ENCODE measurements at places on chromosomes 2 and 18.

GRCh38 chr18:37258131-37258530 lies 307.5 kb downstream of the CELF4 start:
- no peak for DNase-seq

- no peak for DNase-seq
These were observed at the start of gene IHH for GRCh38 chr2:219060821-219061791. IHH (minus strand) TSS chr2:219060921; CDS start chr2:219060467, 454 bp downstream.

DNA sequence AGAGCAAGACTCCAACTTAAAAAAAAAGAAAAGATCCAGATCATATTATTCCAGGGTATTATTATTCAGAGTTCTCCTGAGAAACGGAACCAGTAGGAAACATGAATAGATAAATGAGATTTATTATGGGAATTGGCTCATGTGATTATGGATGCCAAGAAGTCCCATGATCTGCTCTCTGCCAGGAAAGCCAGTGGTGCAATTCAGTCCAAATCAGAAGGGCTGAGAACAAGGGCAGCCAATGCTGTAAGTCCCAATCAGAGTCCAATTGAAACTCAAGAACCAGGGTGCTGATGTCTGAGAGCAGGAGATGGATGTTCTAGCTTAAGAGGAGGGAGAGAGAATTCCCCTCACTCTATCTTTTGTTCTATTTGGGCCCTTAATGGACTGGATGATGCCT lies 7.8 kb downstream of the SCYGR2 start:
- no peak for DNase-seq

DNA sequence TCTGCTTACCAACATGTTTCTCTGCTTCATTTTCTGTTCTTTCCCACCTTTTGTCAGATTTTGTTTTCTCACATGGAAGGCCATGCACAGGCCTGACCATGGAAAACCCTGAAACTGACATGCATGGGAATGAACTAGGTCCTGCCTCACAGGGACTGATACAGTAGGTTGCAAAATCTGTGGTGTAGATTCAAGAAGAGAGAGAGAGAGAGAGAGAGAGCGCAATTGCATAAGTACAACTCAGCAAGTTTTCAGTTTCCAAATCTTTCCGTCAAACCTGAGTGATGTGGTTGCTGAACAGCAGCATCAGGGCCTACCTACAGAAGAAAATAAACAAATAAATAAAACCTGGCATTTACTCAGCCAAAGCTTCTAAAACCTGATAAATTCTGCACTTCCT lies 87.5 kb upstream of the RNF152 start:
- no peak for DNase-seq

DNA sequence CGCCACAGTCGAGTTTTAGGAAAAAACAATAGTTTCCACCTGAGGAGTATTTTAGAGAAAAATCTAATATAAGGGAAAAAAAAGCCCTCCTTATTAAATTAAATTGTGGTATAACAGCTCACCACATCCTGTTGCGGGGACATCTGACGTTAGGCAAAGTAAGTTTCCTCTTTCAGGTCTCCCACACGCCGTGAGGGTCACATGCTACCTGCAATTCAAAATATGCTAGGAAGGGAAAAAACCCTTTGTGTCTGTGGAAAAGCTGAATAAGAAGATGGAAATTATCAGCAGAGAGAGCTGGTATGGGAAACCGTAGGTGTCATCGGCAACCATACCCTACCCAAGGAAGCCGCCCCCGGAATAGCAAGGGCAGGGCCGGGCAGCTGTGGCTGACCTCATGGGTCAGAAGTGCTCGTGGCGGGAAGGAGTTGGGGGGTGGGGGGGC lies 128.0 kb downstream of the NFATC1 start:
- DNase-seq, result no peak

DNA sequence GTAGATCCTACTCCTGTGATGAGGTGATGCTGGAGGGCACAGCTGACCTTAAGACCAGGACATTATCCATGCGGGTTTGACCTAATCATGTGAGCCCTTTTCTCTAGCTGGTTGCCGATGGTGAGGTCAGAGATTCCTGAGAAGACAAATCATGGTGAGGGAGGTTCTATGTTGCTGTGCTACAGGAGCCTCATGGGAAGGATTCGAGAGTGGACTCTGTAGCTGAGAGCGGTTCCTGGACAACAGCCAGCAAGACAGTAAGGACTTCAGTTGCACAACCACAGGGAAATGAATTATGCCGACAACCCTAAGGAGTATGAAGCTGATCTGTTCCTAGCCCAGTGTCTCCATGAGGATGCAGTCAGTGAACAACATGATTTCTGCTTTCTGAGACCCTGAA lies 80.4 kb downstream of the EPB41L3 start:
- peak; percentile 50 for DNase-seq

- no peak for DNase-seq
These were observed 89.5 kb upstream of the LMAN1 start for GRCh38 chr18:59448546-59448945.

DNA sequence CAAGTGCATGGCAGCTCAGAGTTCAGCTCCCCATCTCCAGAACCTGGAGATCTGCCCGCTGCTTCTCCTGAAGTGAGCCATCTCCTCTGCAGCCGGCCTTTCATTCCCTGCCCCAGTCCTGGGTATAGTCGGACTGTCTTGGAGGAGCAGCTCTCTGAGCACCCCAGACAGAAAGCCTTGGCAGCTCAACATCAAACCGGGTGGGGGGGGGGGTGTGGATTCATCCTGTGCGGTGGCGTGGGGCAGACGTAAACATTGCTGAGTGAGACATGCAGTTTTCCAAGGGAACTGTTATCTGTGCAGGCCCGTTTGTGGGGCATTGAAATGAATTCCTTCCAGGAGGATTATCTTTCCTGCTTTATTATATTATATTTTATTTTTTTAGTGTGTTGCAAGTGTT lies 125.9 kb upstream of the MYCN start:
- DNase-seq, result no peak

GRCh38 chr2:180871649-180872048 lies 108.8 kb upstream of the UBE2E3 start:
- DNase-seq, result no peak

- DNase-seq, result peak; percentile 8
These were observed 38.1 kb downstream of the AFTPH start for GRCh38 chr2:64562148-64562784.

- no peak for DNase-seq
These were observed 32.6 kb downstream of the ABCA12 start for GRCh38 chr2:215105607-215106354.

DNA sequence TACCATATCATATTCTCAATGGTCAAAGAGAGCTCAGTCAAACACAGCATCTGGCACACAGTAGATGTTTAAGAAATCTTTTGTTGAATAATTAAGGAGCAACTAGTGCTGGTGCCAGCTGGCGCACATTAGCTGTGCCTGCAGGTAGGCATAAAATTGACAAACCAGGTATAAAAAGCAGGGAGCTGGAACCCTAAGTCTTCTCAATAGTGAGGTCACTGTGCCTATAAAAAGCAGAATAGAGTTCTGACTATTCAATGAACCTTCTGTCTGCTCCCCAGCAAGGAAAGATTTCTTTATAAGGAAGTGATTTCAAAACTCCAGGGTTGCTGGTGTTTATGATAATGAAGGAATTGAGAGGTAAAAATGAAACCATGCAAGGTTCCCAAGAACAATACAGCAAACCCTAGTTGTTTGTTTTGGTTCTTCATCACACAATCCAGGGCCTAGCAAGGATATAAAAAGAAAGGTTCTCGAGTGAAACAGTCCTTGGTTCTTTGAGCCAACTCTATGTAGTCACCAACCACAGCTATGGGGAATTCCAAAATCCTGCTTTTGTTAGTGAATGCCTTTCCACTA lies 76.1 kb downstream of the THADA start:
- no peak for DNase-seq

GRCh38 chr18:57002627-57003026 lies 144.3 kb upstream of the BOD1L2 start:
- DNase-seq, result no peak

- no peak for DNase-seq
These were observed 15.9 kb downstream of the KIDINS220 start for GRCh38 chr2:8821276-8822217.

DNA sequence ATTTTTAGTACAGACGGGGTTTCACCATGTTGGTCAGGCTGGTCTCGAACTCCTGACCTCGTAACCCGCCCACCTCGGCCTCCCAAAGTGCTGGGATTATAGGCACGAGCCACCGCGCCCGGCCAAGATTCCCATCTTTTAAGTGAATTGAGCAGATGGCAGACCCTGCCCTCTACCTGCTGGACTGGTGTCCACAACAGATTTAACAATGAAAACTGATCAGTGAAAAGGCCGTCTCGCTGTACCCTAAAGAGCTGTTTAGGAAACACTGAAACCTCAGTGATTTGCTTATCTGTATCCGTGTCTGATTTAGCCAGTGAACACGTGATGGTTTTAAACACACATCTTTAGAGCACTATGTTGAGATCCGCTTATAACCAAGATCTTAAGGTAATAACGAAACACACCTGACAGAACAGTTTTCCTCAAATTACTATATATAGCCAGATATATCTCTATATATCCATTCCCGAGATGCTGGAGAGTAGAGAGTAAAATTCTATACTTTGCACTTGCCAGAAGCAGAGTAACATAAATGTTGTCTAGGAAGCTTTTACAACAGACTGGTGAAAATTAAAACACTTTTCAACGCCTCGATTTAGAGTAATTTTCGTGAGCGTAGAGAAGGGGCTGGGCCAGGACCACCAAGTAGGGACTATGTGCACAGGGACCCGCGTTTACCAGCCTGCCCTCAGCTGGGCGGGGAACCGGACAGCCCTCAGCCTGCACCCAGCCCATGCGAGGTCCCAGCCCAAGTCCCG lies 594 bp downstream of the FAM161A start:
- DNase-seq, result peak; percentile 67

- DNase-seq, result peak; percentile 26
These were observed 431.1 kb upstream of the CDH19 start for GRCh38 chr18:67035026-67035425.

DNA sequence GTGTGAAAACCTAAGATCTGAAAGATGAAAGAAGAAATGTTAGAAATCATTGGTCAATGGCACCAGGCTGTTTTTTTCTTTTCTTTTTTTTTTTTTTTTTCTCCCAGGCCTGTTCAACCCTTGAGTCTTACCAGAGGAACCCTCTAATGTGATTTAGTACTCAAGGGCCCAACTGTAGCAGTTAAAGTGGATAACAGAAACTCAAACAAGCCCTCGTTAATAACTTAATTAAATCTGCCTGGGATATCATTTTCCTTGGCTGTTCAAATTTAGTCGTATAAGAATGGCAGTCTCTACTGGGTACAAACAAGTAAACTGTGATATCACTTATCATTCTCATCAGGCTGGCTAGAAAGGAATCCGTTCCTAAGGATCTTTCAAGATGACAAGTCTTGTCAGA lies 16.5 kb downstream of the ARL4C start:
- peak; percentile 72 for DNase-seq

DNA sequence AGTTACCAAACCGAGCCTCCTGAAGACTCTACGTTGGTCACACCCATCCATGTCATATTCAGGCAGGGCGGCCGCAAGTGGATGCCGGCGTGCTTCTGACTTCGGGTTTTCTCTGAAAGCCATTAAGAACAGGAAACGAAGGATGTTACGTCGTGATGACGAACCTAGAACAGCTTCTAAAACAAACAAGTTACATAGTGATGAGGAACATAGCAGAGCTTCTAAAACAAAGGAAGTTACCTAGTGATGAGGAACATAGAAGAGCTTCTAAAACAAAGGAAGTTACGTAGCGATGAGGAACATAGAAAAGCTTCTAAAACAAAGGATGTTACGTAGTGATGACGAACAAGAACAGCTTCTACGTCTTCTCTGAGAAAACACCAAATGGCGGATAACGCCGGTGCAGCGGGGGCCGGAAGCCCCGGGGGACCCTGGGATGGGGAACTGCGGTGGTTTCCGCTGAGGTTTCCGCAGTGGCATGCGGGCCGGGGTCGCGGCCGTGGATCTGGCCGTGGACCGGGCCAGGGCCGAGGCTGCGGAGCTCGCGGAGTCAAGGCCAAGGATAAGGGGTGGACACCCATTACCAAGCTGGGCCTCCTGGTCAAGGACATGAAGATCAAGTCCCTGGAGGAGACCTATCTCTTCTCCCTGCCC lies 141.1 kb downstream of the SOCS6 start:
- no peak for DNase-seq

DNA sequence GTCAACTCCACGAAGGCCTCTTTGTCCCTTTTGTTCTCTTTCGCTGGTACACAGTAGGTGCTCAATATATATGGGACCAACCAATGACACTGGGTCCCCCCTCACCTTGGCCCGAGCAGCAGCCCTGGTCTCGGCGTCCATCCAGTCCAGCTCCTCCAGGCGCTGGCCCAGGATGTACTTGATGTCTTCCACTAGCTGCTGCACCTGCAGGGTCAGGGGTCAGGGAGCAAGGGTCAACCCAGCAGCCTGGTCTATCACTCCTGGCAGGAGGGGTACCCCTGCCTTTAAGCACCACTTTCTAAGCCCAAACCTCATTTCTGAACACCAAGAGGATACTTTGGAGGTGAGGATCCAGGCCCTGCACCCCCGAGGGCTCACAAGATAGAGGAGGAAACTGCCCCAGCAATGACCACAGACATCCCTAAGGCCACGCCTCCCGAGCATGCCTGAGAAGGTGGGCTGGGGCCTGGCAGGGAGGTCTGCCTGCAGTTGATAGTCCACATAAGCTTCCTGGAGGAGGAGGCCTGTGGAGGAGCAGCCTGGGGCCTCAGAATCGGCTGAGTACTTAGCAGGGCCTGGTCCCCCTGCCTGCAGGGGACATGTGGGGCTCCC lies 4.2 kb downstream of the ECEL1 start:
- no peak for DNase-seq

DNA sequence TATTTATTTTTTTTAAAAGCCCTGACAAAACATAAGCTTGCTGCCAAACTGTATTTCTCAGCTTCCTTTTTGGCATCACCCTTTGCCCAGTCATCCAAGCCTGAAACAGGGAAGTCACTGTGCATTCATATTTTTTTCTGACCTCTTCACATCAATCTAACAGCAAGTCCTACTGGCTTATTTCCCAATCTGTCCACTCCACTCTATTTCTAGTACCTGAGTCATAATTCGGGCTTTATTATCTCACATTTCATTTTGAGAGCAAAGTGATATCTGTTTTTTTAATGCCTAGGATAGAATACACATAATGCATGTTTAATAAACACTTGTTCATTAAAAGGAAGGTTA lies 5.1 kb downstream of the HNMT start:
- peak; percentile 99 for DNase-seq

- no peak for DNase-seq
These were observed 49.7 kb downstream of the BABAM2 start for GRCh38 chr2:27940090-27940671.

DNA sequence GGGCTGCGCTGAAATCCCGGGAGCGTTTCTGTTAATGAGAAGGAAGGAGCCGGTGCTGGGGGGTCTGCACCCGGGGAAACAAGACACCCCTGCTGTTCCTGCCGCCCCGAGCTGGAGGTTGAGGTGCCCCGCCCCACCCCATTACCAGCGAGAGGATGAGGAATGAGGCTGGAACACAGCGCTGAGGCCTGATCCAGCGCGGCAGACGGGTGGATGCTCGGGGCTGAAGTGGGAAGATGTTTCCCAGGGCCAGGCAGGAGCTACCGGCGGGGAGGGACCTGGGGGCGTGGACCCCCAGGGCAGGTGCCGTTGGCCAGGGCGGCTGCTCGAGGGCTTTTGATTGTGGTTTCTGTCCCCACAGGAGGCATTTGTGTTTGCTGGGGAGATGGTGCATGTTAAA lies 134.3 kb upstream of the CTDP1 start:
- DNase-seq, result no peak

All from DMS79 treated with DMSO at 0.1 percent for 48 hours (cell line).